Psoas muscle (tissue), 8 donors: ENCODE measurements at places on chromosomes 7 and 10. TPM values are rescaled to one million over a fixed set of nuclear protein-coding genes. Genes with fewer than 3 reads are reported as not detected.

DNA sequence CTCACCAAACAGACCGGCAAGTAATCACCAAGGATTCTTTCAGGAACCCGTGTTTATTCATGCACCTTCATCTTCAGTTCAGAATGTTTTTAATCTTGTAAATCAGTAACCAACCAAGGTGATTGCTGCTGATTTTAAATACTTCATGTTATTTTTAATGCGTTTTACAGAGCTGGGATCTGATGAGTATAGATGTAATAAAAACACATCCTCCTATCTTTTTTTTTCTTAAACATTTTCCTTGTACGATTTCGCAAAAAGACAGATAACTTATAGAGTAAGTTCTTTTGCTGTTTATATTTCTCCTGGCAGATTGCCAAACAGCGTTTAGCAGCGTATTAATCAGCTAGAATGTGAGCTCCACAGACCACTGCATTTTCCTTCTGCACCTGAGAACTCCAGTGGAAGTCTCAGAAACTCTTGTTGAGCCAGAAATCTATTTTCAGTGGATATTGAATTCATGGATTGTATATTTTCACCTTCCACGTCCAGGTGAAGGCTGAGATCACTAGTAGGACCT is 397.8 kb upstream of the NRP1 start:
- DNase-seq: no peak

The SP8 gene
- not detected for polyA plus RNA-seq

GRCh38 chr10:44126291-44126717 is 258.6 kb downstream of the CXCL12 start:
- DNase-seq: no peak

- no peak for DNase-seq
Observed at GRCh38 chr10:60376221-60377041, 13.2 kb downstream of the ANK3 start.

The SYCE1 gene
- polyA plus RNA-seq: 0.08 TPM

The PNLIPRP3 gene
- not detected for polyA plus RNA-seq

The NEUROD6 gene
- polyA plus RNA-seq: 0.05 TPM

DNA sequence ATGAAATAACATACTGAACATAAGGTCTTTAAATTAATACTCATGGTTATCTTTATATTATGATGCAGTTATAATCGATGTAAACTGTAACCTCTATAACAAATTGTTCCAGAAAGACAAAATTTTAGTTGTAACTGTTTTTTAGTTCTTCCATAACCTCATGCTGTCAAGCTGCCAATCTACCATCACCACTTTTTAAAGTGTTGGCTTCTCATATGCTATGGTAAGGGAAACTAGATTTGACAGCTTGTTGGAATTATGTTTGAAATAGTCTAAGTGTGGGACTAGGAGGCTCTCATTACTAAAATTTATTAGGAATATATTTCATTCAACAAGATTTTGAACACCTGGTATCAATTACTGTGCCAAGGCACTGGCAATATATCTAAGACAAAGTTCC is 105.4 kb downstream of the NRBF2 start:
- no peak for DNase-seq

- no peak for DNase-seq
Observed at GRCh38 chr7:2087744-2088143, 145.0 kb downstream of the MAD1L1 start.

DNA sequence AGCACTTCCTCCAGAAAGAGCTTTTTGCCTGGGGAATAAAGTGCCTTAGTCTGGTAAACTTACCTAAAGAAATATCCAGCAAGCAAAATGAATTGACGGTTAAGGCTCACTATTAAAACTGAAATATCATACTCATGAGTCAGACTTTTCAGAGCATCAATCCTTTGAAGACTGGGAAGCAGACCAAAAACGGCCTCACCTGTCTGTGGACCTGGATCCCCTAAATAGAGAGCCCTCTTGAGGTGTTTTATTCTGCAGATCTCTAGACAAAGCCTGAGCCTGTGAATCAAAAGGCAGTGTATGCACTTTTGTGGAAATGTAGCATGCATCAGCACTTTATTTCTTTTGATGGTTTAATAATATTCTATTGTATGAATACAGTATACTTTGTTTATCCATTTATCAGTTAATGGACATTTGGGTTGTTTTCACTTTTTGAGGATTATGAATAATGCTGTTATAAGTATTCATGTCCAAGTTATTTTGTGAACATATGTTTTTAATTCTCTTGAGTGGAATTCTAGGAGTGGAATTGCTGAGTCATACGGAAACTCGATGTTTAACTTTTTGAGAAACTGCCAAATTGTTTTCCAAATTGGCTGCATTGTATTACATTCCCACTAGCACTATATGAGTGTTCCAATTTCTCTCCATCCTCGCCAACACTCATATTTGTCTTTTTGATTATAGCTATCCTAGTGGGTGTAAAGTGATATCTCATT is 449.0 kb upstream of the IGFBP3 start:
- no peak for DNase-seq

DNA sequence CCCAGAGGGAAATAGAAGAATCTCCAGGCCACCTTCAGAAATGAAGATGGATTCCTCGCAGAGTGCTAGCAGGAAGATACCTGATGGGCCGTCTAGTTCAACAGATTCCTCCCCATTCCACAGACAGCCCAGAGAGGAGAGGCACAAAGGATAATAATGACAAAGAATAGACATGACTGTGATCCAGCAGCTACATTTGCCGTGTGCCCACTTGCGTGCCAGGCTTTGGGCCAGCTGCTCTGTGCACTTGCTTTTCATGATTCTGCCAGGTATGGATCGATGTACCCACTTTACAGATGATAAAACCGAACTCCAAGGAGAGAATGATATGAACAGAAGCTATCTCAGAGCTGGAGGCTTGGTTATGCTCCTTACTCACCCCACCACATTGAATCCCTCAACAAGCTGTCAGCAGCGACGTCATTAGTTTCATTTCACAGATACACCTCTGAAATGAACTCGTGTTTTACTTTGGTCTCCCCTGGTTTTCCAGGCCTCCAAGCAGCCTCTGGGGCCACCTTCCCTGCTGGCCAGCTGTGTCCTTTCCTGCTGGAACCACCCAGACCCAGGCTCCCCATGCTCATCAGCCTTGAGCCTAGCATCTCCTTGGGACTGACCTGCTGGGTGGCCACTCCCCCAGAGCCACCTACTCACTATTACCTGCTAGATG is 11.9 kb upstream of the WDFY4 start:
- no peak for DNase-seq

DNA sequence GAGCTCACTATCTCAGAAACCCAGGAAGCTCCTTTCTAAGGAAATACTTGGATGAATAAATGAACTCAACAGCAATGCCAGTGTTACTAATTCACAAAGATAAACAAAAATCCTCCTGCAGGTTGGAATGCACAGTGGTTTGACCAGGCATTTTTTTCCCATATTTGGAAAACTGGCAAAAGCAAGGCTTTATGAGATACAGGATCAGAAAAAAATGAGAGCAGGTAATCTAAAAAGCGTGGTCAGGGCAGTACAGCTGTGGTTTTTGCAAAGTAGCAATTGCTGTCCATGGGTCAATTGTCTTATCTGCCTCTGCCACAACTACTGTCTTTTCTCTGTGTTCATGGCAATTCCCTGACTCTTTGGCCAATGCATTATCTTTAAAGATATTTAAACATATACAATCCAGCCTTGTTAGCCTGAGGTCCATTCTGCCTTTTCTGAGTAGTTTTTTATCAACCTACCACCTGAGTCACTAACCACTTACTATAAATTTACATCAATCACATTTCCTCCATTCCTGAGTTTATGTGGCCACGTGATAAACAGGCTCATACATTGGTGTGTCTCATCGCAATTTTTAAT is 564.5 kb upstream of the IGFBP3 start:
- DNase-seq: no peak

DNA sequence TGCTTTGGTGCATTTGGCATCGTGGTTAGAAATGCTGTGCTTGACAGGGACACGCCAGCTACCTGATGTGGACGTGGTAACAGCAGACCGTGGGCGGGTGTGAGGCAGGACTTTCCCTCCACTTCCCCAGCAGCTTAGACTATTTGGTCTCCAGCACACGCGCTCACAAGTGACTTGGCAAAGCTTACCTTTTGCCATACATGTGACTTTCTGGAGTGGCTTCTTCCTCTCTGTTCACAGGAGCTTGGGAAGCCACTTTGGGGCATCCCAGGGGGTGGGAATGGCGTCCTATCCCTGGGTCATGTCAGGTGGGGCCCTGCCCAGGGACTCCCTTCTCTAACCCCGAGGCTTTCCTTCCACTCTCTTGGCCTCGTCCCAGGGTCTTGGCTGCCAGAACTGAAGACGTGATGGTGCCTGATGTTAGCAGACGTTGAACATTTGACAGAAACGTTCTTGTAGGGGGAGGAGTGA is 228.7 kb upstream of the KLF6 start:
- no peak for DNase-seq

The MYOZ1 gene
- 318 TPM for polyA plus RNA-seq
